ENCODE measurements at places on chromosomes 6 and 20. TPM values are rescaled to one million over a fixed set of nuclear protein-coding genes. Genes with fewer than 3 reads are reported as not detected.

DNA sequence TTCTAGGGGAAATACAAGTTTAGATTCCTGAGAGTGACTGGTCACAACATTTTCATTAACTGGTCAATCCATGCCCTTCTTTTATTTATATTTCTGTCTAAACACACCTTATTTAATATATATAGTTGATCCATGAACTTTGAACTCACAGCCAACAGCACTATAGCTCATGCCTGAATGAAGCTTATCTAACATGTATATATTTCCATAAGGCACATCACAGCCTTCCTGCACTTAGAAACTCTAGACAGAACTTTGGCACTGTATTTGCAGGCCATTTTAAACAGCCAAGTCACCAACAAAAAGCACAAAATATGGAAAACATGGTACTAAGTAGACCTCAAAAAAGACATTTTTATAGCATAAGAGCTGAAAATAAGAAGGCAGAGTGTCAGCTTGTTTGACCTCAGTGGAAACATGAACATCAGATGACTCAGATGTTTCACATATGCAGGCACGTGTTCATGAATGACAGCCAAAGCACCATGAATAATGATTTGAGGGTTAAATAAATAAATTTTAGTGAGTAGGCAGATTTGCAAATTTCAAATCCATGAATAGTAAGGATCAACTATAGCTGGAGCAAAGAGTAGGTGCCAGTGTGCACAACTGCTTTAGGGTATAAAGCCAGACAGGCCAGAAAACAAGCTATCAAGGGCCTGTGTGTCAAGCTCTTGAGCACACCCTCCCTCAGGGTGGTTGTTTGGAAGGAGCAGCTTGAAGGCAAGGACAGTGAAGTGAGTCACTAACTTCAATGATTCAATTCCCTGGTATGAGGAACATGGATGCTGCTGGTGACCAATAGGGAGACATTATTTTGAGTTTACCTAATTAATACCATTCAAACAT, 88.9 kb upstream of the NT5E start:
- peak; percentile 93 for DNase-seq

- no peak for DNase-seq
Observed at GRCh38 chr20:1265226-1265915, 723 bp upstream of the SNPH start.

DNA sequence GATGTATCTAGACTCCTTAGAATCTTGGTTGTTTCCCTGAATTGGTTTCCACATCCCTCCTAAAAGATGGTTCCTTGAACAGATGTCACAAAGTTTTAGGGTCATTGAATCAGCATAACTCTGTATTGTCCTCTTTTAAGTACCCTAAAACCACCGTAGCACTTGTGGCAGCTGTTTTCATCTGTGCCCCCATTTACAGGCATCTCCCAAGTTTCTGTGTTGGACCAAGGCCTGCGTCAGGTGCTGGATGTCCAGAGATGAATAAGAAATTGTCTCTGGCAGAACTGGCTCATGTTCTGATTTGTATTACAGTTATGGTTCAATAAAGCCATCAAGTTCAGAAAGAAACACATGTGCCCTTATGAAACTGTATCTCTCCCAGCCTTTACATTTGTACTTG, 48.3 kb downstream of the CTNNBL1 start:
- no peak for DNase-seq

- no peak for DNase-seq
Observed at GRCh38 chr6:11428371-11428770, 109.2 kb upstream of the TMEM170B start.

The MYCT1 gene
- not detected for total RNA-seq
